Activated gamma-delta T cell treated with anti-CD3 and anti-CD28 coated beads, Interleukin-2, amount 50 U/mL, for 16 hours (primary cell): ENCODE measurements at places on chromosomes 4 and X.

- DNase-seq, result no peak
These were observed 1.8 kb upstream of the FRMPD3 start for GRCh38 chrX:107447642-107448041.

DNA sequence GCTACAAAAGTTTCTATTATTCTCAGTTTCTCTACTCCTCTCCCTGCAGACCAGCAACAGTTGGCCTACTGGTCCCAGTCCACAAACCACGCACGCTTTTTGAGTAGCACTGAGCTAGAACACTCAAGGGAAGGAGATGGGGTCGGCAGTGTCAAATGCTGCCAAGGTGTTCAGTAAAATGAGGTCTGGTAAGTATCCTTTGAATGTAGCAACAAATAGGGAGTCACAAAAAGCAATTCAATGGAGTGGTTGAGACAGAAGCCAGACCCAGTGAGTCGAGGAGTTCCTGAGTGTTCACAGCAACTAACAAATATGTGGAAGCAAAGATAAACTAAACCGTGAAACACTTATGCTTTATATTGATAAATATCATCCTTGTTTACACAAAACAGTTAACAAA, 355.7 kb downstream of the MID1IP1 start:
- DNase-seq, result no peak

- no peak for DNase-seq
These were observed 552 bp downstream of the ADH5 start for GRCh38 chr4:99088023-99088449.

GRCh38 chr4:107444-108429, 16.6 kb upstream of the ZNF718 start:
- no peak for DNase-seq

DNA sequence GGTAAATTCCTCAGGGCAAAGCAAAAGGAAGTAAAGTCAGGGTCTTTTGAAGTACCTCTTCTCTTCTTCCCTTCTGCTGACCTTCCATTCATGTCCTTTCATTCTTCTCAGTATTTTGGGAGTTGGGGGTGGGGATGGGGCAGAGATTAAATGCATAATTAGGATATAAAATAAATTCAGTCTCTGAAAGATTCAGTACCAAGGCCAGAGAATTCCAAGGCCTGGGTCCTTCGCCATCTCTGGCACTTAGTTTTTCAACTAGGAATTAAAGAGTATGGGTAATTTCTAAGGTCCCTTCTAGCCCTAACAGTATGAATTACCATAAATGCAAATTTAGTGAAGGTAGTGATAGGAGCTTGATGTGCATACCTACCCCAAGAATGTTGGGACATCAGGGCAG, 47.9 kb downstream of the TEX13B start:
- no peak for DNase-seq

- DNase-seq, result no peak
These were observed 10.9 kb downstream of the MTMR1 start for GRCh38 chrX:150704030-150704613.

DNA sequence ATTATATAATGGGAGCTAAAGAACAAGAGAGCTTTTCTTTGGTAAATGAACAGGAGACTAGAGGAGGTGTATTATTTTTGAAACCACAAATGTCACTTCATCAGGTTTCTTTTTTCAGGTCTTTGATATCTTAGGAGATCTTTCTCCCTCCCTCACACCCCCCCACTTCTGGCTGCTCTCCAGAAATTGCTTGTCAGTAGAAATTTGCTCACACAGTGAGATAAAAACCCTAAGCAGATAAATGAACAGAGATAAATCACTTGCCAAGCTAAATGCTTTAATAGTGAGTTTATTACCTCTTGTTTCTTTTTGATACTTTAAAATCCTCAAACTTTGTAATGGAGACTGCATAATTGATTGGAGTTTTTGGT, 421.2 kb upstream of the TENM3 start:
- no peak for DNase-seq

- DNase-seq, result peak; percentile 5
These were observed 39.4 kb downstream of the WFS1 start for GRCh38 chr4:6308899-6309643.

DNA sequence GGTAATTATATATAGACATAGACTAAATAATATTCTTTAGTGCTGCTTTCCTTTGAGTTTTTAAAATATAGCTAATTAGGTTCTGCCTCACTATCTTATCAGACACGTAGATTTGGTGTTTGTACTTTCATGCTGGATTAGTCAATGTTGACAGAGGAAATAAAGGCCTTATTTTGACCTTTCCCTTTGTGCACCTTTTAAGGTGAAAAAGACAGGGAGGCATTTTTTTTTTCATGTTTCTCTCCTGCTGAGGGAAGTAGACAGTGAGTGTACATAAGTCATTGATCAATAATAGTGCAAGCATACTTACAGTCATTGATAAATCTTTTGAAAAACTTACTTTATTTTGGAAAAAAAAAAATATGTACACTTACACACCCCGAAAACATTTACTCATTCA, 467.8 kb downstream of the GRXCR1 start:
- DNase-seq, result no peak

DNA sequence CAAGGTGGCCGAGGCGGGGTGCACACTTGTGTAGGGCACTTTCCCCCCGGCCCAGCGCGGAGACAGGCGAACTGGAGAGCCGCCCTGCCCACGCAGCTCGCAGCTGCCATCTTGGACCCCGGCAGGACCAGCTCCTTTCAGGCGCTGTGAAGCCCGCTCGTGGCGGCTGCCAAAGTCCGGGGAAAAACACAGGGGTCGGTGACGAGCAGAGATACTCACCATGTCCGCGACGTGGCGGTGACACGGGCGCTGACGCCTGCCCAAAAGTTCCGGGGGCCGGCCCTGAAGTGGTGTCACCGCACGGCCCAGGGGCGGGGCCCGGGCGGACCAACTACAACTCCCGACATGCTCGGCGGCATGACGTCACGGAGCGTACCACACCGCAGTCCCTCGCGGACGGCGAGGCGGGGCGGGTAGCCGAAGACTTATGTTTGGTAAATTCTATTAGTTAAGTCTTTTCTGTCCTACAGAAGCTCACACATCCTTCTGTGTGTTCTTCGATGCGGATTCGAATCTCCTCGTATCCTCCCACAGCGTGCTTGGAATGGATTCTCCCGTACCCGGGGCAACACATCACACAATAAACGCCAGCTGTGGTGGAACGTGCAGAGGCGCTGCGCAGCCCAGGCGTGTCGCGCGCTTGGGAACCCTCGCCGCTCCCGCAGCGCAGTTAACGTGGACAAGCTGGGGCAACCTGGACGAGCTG, at the start of gene UFSP2:
Gene UFSP2 (minus strand): TSS at position 318 of the 706 bp plus-strand sequence. CDS start 96 bp downstream, at position 222.
- peak; percentile 86 for DNase-seq

GRCh38 chr4:37225778-37226177, 18.8 kb upstream of the NWD2 start:
- no peak for DNase-seq

- no peak for DNase-seq
These were observed 401.1 kb upstream of the LCORL start for GRCh38 chr4:18422685-18423084.

- no peak for DNase-seq
These were observed 1206.0 kb upstream of the ADGRL3 start for GRCh38 chr4:59994118-59994517.

GRCh38 chr4:155954939-155955338, 1.3 kb upstream of the CTSO start:
- no peak for DNase-seq

DNA sequence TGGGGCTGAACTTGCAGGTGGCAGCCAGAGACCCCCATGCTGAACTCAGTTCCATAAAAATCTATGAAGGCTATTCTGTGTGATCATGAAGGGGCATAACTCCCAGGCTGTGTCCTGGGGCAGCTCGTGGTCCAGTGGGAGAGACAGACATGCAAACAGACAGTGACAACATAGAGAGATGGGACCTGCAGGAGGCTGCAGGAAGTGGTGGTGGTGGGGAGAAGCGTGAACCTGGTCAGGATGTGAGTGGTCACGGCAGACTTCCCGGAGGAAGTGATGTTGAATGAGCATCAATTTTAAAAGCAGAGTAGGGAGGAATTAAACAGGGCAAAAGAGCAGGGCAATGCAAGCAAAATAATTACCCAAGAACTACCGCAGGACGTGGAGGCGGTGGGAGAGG, 23.2 kb upstream of the SORCS2 start:
- DNase-seq, result no peak

GRCh38 chr4:6374575-6374974, 97.8 kb downstream of the PPP2R2C start:
- DNase-seq, result no peak

GRCh38 chr4:127450276-127450675, 182.5 kb upstream of the INTU start:
- no peak for DNase-seq

GRCh38 chrX:123884809-123885408, 25.1 kb downstream of the XIAP start:
- peak; percentile 12 for DNase-seq

DNA sequence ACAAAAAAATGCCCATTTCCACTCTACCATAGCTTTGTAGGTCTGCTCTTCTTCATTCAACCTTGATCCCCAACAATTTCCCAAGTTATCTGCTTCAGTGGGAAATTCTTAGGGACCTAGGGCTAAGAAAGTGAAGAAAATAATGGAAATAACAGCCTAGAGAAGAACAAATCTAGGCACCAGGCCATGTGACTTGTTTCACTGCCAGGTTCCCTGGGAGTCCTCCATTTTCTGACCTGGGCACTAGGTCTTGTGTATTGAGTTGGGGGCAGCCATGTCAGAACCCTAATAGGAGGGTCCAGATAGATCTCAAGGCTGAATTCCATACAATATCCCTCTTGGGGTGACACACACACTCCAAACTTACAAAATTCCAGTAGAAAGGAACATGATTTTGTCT, 194.6 kb upstream of the STK26 start:
- DNase-seq, result no peak

DNA sequence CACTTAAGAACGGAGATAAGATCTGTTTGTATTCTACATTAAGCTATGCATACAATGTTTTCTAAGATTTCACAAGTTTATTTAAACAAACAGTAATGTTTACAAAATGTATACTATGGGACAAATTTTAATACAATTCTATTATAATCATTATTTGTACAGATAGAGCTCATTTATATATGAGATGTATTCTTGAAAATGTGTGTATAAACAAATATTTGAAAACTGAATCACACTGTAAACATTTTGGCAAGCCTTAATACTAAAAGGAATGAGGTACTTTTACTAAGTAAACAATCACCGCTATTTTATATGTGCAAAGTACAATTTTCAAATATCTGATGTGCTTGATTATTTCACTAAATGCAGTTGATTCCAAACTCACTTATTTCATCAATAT, 119.2 kb upstream of the MAB21L2 start:
- DNase-seq, result no peak

DNA sequence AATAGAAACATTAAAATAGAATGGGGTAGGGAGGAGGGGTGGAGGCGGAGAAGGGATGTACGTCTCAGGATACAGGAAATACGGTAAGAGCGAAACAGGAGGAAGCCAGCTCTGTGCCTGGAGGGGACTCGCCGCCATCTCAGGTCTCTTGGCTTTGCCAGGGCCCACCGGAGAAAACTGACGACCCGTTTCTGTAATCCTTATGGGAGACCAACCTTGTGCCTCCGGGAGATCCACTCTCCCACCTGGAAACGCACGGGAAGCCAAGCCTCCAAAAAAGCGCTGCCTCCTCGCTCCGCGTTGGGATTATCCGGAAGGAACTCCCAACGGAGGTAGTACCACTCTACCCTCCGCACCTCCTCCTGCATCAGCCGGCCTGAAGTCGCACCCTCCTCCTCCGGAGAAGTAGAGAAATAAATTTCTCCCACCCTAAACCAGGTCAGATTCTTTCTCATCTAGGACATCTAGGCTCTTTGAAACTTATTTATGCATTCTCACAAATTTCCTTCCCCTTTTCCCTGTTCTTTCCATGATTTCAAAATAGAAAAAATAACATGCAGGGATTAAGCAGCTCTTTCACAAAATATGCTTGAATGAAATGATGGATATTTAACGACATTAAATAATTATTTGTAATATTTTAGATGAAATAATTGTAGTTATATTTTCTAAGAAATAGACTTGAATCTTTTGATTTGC, at the start of gene NBDY:
Gene NBDY (plus strand): TSS at position 92 of the 699 bp plus-strand sequence. CDS start 111 bp downstream, at position 203.
- no peak for DNase-seq

DNA sequence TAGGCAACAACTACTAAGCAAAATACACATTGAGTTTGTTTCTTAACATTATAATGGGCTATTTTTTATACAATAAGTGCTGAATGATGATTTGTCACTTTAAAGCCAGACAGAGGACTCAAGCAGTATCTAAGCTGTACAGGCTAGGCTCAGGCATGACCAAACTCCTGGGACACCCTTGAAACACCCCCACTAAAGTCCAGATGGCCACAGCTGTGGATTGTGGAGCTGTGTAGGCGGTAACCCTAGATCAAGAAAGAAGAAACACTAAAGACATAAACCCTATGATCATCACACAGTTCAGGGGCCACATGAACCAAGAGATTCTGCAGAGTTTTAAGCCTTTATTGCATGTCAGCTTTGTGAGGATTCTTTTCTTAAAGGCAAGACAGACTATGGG, 25.1 kb downstream of the TAB3 start:
- DNase-seq, result no peak

DNA sequence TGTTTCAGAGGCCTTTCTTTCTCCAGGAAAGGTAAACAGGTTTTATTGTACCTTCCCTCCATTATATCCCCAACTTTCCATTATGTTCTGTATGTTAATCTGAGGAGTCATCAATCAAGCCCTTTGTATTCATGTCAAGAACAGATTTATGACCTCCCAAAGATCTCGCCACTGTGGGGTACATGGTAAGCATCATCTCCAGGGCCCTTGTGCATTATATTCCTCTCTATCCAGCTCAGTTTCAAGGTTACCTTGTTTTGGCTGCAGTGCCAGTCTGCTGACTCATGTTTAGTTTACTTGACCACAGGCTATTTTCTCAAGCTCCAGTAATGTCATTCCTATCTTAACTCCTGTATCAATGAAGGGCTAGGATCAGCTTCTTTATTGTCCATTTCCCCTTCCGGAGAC, 125.1 kb upstream of the FRMPD4 start:
- DNase-seq, result no peak

GRCh38 chr4:105058177-105058812, 88.4 kb upstream of the TET2 start:
- no peak for DNase-seq

GRCh38 chr4:159292137-159292896, 189.4 kb downstream of the RAPGEF2 start:
- no peak for DNase-seq

DNA sequence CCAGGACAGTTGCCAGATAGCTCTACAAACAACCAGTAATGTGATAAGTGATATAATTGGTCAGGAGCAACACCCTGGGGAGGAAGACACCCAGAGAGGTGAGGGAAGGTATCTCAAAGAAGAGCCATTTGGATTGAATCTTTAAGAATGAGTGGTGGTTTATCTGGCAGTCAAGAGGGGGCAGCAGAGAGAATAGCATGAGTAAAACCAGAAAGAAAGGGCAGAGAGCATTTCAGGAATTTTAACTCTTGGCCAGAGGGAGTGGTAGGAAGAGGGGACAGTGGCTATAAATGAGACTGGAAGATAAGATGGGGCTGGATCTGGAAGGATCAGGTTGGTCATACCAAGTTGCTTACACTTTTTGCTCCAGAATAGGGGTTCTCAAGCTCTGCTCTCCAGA, 5.9 kb upstream of the SEPTIN6 start:
- no peak for DNase-seq
